A549 treated with AZD2906 at 1 μM for 4 hours (cell line): ENCODE measurements at places on chromosomes 11 and 22. TPM values are rescaled to one million over a fixed set of nuclear protein-coding genes. Genes with fewer than 3 reads are reported as not detected.

Gene NXPE2
- 0.03 TPM in 1 of 5 replicates, not detected in the others for total RNA-seq

Gene OR5A1
- not detected in 5 replicates for total RNA-seq

Gene BAD
- total RNA-seq, result 72.5 to 96.8 TPM (median 92.7 TPM) in 5 replicates

Gene PKNOX2
- total RNA-seq, result 0.02 TPM in 1 of 5 replicates, not detected in the others

Gene GAB4
- not detected in 5 replicates for total RNA-seq

Gene SEPTIN3
- total RNA-seq, result 0.90 to 1.2 TPM (median 1.1 TPM) in 5 replicates

Gene TRIM6
- 6.9 to 8.3 TPM (median 7.6 TPM) in 5 replicates for total RNA-seq
